SW 1271 (cell line): ENCODE measurements at places on chromosomes 7 and 10.

DNA sequence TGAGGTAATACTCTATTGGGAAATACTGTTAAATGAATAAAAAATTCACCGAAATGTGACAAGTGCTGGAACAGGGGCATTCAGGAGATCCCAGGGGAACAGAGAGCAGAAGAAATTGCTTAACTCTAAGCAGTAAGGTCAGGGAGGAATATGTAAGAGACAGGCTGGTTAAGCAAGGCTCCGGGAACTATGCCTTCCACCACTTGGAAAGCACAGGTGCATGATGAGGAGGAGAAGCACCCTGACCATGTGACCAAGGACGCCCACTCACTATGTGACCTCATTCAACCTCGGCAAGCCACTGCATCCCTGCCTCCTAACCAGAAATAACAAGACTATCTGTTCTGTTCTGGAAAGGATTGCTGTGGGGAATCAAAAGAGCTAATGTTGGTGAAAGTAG, 218.4 kb downstream of the ELMO1 start:
- no peak for DNase-seq

DNA sequence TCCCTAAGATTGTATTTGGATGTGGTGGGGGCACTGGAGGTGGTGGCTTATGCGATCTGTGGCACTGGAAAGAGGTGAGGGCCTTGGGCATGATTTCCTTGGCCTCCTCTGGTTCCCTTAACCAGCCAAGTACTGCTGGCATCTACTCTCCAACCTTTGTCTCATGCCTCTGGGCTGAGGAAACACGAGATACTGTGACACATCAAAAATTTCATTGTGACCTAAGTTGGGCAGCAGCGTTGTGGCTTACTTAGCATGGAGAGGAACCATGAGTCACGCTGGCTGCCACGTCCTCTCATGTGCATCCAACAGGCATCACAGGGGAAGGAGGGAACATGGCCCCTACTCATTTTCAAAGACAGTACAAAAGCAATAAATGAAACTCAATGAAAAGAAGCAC, 29.7 kb upstream of the GSDME start:
- DNase-seq: peak; percentile 79

GRCh38 chr7:103640031-103640779, 194.2 kb upstream of the SLC26A5 start:
- peak; percentile 38 for DNase-seq

DNA sequence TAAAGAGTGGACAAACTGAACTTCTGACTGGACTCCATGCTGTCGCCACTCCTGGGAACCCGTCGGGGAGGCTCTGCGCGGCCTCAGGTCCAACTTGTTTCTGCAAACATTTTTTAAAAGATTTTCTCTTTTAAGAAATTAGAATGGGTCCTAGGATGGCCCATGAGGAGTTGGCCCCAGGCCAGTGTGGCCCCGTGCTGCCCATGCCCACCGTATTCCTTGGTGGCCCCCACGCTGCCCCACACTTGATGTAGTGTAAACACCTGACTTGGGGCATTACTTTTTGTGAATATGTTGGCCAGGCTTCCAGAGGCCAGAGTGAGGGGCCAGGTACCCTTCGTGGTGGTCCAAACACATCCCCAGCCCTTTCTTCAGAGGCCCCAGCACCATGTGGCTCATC, 19.3 kb downstream of the ZNF316 start:
- DNase-seq: no peak

GRCh38 chr7:5704534-5704922, 76.9 kb downstream of the RNF216 start:
- DNase-seq: peak; percentile 23

DNA sequence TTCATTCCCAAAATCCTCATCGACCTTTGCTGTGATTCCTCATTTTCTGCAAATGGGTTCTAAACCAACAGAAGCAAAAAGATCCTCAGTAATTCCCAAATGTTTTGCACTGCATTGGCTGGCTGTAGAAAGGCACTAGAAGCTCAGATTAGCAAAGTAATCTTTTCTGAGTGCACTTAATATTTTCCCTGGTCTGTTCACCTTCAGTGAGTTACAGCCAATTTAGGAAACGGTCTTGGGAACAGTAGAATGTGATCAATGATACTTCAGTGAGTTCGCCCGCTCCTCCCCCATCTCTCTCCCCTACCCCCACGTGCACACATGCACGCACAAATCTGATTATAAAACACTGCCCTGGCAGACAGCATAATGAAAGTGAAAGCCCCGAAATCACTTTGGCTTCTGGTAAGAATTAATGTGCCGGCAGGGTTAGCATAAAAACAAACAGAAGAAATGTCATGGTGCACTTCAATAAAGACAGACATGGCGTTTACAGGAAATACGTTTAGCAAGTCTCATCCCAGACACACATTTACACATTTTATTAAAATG, 201.3 kb upstream of the CDCA7L start:
- DNase-seq: no peak

DNA sequence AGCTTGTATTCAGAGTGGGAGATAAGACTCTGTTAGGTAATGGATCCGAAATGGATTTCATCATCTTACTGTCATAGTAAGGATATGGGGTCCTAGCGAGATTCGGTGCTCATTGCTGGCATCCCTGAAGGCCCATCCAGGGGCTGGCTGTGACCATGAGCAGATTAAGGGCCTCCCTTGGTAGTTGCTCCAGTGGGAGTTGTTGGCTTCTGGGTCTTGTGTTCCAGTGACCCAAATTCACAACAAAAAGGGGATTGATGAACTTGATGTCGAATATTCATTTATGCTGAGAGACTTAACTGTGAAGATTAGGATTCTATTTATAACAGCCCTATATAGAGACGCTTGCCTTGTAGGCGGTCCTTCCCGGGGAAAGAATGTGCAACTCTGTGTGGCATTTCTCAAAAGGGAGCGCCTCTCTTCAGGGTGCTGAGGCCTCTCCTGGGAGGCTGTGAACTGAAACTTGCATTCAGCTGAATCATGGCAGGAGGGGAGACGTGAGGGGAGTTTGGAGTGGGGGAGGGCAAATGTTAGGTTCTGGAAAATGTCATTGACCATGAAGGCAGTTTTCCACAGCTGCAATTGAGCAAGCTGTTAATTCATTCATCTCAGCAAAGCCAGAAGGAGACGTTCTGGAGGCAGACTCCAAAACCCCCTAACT, 233.1 kb upstream of the FZD8 start:
- DNase-seq: no peak

GRCh38 chr7:31108097-31108657, 56.1 kb downstream of the ADCYAP1R1 start:
- DNase-seq: no peak

DNA sequence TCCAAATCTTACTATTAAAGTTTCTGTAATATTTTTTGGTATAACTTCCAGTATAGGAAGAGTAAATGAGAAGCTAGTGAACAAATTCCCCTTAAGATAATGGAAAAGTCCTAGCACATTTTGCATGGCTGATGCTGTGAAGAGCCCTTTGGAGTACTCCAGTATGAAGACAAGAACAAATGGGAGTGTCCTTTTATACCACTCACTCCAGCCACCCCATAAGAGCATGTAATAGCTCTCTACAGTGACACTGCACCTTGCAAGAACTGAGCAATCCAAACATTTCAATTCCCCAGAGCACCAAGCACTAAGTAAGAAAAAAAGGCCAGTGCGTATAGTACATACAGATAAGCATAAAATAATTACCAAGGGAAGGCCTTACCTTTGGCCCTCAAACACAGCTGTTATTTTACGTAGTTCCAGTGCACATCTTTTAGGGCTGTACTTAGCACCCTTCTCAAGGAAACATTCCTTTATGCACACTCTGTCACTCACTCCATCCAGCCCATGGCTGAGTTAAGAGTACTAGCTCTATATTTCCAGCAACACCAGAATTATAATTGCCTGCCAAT, 135.4 kb downstream of the ST7 start:
- no peak for DNase-seq

DNA sequence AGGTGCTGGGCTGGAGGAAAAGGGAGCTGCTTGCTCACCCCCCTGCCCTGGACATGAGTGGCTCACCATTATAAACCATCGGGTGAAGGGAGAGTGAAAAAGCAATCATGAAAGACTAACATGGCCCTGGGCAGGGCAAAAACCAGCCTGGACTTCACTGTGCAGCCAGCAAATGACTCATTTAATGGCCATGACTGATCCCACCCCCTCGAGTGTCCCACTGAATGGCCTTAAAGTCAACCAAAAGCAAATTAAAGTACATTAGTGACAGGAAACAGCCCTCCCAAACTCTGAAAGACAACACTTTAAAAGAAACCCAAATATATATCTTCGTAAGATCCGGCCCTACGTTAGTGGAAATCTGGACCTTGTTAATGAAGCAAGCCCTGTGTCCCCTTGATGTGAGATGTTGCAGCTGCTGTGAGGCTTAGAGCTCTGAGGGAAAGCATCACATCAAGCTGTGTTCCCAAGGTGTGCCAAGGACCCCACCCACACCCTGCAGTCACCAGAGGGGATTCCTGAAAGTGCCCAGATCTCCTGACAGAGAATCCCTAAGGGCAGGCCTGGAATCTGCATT, 31.2 kb downstream of the ADCYAP1R1 start:
- DNase-seq: no peak

DNA sequence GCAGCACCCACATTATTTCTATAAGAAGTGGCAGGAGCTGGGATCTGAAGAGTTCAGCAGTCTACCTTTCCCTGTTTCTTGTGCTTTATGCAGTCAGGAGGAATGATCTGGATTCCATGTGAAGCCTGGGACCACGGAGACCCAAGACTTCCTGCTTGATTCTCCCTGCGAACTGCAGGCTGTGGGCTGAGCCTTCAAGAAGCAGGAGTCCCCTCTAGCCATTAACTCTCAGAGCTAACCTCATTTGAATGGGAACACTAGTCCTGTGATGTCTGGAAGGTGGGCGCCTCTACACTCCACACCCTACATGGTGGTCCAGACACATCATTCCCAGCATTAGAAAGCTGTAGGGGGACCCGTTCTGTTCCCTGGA, 874 bp upstream of the RBP3 start:
- no peak for DNase-seq

- no peak for DNase-seq
Measured at GRCh38 chr7:17440831-17441230, 142.4 kb downstream of the AHR start.

- DNase-seq: no peak
Measured at GRCh38 chr7:112160130-112160770, 45.9 kb downstream of the DOCK4 start.

- no peak for DNase-seq
Measured at GRCh38 chr7:35546691-35547429, 148.1 kb downstream of the HERPUD2 start.

GRCh38 chr10:57657164-57657765, 610.4 kb downstream of the IPMK start:
- DNase-seq: no peak

GRCh38 chr7:149626972-149627371, 129.4 kb upstream of the ZNF746 start:
- DNase-seq: no peak

DNA sequence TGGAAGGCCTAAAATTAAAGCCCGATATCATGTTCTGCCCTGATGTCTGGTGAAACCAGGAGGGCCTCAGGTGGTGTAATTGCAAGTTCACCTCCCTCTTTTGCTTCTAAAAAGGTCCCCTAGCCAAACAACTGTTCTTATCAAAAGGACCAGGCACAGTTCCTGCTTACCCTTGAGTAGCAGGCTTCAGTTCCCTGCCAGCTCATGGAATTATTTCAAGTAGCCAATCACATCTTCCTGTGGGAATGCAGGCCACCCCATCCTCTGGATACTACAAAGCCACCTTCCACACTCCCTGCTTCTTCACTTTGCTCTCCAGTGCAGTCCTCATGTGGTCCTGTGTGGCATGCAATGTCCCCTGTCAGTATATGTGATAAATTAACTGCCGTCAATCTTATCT, 97.7 kb upstream of the GALNT17 start:
- DNase-seq: no peak

- DNase-seq: no peak
Measured at GRCh38 chr10:104321725-104322415, 16.4 kb downstream of the ITPRIP start.

DNA sequence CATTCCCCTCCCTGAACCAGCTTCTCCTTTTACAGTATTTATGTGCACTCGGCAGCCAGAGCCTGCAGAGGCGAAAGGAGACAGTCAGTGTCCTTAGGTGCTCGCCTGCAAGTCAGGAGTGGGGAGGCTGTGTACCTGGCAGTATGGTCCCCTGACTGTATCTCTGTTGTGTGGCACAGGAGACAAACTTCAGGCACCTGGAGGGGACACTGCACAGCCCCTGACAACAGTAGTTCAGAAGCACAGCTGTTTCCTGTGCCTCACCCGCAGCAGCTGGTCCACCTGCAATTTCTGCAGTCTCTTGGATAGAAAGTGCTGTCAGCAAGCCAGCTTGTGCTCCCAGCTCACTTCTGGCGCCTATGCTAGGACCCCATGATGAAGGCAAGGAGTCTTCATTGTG, 73.4 kb upstream of the LAMB4 start:
- no peak for DNase-seq

- DNase-seq: no peak
Measured at GRCh38 chr10:89979726-89980125, 278.3 kb downstream of the KIF20B start.

- no peak for DNase-seq
Measured at GRCh38 chr10:32931593-32931992, 26.4 kb downstream of the ITGB1 start.

- DNase-seq: no peak
Measured at GRCh38 chr10:10869592-10869991, 148.1 kb upstream of the CELF2 start.

GRCh38 chr7:139829025-139829774, at the start of gene TBXAS1:
Gene TBXAS1 (plus strand): TSS chr7:139829264. CDS start chr7:139829391, 127 bp downstream.
- no peak for DNase-seq

DNA sequence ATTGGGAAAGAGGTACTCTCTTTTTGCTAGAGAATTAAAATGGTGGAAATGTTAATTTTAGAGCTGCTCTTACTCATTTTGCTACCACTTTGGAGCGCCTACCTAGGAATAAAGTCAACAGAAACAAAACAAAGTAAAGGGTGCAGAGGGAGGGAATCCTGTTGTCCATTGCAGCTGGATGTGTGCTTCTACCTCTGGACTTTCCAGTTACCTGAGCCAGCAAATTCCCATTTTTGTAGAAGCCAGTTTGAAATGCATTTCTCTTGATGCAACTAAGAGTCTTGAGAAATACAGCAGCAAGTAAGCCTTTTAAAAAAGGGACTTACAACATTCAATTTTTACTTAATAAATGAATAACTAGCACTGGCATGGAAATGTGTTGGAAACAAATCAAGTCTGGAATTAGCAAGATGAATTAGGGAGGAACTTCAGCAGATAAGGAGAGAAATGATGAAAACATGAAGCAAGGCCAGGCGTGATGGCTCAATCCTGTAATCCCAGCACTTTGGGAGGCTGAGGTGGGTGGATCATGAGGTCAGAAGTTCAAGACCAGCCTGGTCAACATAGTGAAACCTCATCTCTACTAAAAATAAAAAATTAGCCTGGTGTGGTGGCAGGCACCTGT, 113.5 kb upstream of the CTTNBP2 start:
- DNase-seq: no peak

- no peak for DNase-seq
Measured at GRCh38 chr7:149741629-149742028, 31.8 kb downstream of the ZNF467 start.

DNA sequence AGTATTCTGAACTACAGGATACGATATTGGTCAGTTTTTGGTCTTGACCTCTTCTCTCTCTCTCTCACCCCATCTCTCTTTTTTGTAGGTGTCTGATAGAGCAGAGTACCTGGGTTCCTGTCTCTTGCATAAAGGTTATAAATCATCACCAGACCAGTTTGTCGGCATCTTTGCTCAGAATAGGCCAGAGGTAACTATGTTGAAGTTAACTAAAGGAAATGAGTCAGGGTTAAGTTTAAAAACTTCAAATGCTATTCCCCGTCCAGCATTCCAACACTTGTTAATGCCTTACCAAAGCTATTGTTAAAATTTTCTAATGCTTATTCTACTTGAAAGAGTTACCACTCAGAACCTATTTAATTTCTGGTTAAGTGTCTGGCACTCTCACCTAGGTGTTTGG, 30.7 kb downstream of the ACSL5 start:
- DNase-seq: no peak
